GOT3 (cell line): ENCODE measurements at places on chromosomes 5 and 9.

DNA sequence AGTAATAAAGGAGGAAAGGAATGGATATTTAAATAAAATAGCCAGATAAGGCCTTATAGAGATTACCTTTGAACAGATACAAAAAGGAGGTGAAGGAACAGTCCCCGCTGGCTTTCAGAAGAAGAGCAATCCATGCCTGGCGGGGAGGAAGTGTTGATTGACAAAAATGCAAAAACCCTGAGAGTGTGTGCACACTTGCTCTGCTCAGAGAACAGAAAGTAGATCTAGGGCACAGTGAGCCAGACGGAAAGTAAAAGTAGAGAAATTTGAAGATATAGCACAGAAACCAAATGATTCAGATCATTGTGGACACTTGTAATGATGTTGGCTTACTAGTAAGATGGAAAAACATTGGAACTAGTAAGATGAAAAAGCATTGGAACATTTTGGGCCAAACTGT, 720.6 kb downstream of the PTPRD start:
- DNase-seq = no peak

DNA sequence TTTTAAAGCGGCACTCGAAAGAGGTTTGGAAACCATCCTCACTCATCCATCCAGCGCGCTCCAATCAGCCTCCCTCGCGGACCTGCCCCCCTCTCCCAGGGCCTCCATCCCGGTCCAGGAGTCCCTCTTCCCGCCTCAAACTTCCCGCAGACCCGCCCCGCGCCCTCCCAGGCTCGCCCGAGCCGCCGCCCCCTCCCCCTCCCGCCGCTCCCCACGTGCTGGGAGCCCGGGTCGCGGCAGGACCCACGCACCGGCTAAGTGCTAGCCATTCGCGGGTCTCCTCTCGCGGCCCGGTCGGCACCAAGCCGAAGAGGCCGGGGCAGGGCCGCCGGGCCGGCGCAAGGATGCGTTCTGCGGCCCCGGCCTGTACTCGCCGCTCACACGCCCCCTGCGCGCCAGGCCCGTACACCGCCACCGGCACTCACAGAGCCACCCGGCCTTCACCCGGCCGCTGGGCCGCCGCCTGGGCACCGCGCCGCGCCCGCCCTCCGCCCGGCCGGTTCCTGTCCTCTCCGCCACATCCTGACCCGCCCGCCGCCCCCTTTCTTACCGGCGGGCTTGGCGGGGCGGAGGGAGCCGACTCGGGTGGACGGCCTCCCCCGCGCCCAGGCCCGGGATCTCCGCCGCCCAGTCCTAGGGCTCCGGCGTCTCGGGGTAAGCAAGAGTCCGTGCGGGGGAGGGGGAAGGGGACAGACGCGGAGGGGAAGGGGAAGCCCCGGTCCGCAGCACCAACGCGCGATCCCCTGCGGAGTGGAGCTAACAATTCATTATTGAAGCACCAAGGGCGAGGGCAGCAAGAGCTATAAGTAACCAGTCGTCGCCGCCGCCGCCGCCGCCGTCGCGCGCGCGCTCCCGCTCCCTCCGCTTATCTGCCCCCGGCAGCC, 576 bp downstream of the CHD1 start:
- no peak for DNase-seq

GRCh38 chr9:133554729-133555128, 20.2 kb downstream of the ADAMTSL2 start:
- no peak for DNase-seq

GRCh38 chr5:89233462-89233861, 350.5 kb upstream of the MEF2C start:
- DNase-seq = no peak

DNA sequence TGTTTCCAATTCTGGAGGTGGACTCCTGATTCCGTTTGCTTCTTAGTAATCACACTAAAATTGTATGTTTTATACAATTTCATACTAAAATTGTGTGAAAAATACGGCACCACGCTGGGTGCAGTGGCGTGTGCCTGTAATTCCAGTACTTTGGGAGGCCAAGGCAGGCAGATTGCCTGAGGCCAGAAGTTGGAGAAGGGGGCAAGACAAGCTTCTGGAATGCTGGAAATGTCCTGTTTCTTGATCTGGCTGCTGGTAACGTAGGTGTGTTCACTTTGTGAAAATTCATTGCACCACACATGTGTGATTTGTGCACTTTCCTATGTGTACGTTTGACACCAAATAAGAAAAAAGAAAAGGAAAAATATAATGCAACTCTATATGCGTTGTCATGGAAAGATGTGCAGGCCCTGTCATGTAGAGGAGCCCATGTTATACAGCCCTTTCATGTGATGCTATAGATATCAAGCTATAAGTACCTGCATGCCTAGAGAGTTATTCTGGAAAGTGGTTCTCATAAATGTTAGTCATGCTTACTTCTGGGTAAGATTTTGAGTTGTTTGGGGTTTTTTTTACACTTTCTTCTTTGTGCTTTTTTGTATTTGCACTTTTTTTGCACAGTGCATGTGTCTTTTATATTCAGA, 119.9 kb downstream of the TMEM174 start:
- no peak for DNase-seq

GRCh38 chr5:141637767-141638419, 1.1 kb downstream of the RELL2 start:
- DNase-seq = no peak

DNA sequence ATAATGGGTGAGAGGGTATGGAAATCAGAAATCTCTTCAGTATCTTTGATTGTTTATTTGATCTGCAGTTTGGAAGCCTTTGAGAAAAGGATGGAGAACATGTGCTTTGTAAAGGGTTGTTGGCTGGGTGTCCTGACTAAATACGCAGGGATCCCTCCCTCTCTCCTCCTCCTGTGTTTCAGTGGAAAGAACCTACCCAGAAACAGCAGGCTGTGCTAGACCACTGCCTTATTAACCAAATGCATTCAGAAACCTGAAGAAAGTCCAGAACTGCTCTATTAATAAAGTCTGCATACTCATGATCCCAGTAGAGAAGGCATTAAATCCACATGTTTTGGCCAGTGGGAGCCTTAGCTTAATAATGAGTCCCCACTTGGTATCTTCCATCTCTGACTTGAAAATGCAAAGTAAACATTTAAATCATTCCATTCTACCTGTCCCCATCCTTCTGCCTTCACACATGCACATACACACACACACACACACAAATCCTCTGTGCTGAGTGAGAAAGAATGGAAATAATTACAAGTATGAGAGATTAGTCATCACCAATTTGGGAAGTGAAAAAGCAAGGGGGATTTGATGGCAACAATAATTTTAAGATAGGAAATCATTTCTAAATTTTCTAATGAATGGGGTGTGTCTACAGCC, 10.0 kb upstream of the LECT2 start:
- DNase-seq = no peak

DNA sequence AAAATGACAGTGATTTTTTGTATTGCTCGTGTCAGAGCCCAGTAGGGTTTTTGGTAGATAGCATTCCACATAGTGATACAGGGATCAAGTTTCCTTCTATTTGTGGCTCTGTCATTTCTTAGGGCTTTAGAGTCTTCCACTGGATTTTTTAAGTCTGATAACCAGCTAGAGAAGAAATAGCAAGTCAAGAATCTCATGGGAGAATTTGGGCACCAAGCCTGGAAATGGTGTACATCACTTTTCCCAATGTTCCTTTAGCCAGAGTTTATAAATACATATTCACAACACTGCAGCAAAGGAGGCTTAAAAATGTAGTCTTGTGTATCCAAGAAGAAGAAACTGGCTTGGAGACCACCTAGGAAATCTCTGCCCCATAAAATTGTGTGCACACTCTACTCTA, 647.1 kb upstream of the KLF4 start:
- no peak for DNase-seq

DNA sequence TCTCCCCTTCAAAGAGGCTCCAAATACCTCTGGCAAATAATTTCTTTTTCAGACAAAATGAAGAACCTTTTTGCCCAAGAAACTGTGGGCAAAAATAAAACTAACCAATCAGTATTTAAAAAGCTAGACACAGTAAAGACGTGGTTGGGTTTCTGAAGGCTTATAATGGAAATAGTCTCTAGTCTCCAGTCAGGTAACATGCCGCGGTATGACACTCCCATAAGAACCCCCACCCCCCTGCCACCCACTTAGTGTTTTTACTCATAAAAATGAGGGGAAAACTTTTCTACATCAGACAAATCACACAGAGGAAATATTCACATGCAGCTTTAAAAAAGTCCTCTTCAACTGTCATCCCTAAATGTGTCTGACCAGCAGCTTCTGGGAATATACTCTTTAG, 105.3 kb downstream of the THBS4 start:
- no peak for DNase-seq

- no peak for DNase-seq
These were observed 4.6 kb downstream of the PTGES start for GRCh38 chr9:129748249-129748648.

- DNase-seq = no peak
These were observed 25.1 kb upstream of the PRDM12 start for GRCh38 chr9:130639124-130639765.

DNA sequence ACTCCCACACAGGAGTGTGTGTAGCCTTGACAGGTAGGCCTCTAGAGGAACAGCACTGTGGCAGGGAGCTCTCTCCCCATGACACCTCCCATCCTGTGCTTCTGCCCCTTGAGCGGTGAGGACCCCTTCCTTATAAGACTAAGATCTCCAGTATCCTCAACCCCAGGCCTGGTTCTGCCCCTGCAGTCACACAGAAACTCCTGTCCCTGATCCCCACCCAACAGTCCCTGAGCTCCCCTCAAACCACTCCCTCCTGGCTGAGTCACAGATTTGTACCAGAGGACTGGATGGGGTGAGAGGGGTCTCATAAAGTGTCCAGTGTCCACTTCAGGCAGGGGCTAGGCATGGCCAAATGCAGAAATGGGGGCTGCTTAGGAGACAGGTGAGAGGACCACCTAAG, 47.8 kb upstream of the CDKN2AIPNL start:
- no peak for DNase-seq

GRCh38 chr9:16139774-16140173, 586.9 kb downstream of the CCDC171 start:
- DNase-seq = no peak
